ENCODE measurements at places on chromosomes 16 and 17.
A peak's percentile ranks its signal among the peaks of the same experiment; 100 is the strongest.

GRCh38 chr16:85052536-85052935, 24.9 kb downstream of the KIAA0513 start:
- DNase-seq: no peak

DNA sequence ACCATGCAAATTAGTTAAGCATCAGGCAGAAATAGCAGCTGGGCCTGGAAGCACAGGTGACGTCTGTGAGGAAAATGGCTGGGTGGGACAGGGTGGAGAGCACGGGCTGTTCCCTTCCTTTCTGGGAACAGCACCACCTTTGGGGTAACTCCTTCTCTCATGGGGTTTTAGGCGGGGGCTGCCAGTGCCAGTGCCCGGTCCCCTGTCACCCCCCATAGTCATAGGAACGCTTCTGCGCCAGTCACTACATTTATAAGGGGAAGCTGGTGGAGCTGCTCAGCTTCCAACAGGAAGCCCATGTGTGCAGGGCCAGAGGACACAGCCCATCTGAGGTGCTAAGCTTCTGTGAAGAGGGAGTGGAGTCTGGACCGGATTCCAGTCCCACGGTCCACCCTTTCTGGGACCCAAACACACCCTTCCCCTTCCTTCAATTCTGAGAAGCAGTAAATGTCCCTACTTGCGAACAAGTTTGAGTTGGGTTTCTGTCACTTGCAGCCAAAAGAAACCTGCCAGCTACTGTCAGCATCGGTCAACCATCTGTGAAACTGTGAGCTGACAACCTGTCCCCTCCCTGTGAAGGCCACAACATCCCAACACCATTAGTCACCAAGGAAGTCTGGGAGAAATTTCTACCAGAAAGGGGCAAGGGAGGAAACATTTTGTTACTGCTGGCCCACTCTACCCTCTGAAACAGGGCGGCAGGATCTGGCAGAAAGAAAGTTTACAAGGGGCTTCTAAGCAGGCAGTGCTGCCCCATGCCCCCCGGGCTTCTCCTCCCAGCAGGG, 86.0 kb upstream of the AMZ2 start:
- DNase-seq: no peak

DNA sequence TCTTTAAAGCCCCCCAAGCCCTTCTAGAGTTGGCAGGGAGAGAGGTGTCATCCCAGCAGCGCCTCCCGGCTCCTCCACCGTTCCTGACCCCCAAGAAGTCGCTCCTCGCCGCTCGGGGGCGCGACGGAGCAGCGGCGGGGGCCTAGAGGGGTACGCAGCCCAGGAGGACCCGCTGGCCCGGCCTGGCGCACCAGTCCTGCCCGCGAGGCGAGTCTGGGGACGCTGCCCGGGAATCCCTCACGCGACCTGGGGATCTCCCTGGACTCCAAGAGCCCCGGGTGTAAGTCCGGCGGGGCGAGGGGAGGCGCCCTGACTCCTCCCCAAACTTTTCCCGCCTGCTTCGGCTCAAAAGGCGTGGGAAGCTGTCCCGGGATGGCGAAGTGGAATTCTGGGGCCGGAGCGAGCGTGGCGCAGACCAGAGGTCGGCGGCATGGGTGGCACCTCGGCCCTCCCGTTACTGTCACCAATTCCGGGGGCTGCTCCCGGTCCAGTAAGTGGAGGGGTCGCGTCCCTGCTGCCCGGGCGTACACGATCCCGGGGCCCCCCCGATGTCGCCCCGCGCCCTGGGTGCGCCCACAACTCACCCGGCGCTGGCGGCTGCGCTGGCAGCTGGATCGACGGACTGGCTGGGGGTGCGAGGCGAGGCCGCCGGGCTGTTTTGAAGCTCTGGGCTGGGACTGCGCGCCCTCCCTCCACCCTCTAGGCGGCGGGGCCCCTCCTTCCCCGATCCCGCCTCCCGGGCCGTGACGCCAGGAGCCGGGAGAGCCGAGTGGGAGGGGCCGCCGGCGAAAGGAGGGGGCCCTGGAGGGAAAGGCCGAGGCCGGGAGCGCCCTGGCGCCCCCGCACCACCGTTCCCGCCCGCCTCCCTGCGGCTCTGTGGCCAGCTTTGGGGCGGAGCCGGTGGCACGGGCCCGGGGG, at the start of gene EMP2:
Gene EMP2 (minus strand): TSS at position 634 of the 918 bp plus-strand sequence. CDS start 32,981 bp downstream, outside the sequence.
- peak; percentile 89 for DNase-seq

- peak; percentile 36 for DNase-seq
These were observed 24.4 kb downstream of the DHRS7C start for GRCh38 chr17:9766970-9767369.

DNA sequence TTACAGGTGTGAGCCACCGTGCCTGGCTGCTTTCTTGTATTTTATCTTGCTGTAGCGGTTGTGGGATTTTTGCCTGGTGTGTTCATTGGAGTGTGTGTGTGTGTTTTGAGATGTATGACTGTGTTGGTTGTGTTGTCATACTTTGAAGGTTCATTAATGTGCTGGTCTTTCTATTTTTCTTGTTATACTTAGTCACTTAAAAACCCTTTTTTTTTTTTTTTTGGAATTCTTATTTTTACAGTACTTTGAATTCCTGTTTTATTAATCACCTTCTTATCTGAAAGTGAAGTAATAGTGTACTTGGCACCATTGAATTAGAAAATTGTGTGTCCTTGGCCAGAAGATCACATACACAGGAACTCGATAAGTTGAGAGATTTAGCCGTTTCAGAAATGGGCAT, 30.2 kb downstream of the TENT4B start:
- no peak for DNase-seq

DNA sequence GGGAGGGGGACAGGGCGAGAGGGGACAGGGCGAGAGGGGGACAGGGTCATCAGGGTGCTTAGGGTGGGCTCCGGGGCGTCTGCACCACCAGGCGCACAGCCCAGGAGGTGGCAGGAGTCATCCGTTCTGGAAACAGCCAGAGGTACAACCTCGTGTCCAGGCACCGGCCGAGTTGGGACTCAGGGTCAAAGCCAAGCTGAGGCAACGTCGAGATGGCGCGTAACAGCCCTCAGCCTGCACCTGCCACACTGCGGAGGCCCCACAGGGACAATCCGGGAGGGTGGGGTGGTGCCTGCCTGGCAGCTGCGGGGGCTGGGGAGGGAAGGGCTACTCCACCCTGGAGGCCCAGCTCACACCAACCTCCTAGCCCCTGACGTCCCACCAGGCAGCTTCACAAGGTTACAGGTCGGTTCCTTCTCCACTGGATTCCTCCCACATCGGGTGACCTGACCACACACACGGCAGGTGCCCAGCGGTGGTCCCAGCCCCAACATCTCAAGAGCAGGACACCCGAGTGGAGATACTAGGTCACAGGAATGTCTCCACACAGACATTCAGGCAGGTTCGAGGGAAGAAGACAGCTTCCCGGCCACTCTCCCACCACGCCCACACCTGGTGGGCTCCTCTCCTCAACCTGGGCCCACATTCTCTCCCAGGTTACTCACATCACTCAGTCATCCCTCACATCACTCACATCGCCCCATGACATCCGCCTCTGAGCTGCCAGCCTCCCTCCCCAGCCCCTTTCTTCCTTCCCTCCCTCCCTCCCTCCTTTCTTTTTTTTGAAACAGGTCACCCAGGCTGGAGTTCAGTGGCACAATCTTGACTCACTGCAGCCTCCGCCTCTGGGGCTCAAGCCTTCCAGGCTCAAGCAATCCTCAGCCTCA, 47.3 kb downstream of the RPH3AL start:
- DNase-seq: no peak

DNA sequence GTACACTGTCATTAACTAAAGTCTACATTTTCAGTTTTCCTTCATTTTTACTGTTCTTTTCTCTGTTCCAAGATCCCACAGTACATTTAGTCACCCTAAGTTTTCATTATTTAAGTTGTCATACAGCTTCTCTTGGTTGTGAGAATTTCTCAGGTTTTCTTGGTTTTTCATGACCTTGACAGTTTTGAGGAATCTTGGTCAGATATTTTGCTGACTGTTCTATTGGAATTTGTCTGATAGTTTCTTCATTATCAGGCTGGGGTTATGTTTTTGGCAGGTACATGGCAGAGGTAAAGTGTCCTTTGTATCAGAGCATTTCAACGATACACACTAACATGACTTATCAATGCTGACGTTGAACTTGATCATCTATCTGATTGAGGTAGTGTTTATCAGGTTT, 19.6 kb downstream of the MBTD1 start:
- no peak for DNase-seq

DNA sequence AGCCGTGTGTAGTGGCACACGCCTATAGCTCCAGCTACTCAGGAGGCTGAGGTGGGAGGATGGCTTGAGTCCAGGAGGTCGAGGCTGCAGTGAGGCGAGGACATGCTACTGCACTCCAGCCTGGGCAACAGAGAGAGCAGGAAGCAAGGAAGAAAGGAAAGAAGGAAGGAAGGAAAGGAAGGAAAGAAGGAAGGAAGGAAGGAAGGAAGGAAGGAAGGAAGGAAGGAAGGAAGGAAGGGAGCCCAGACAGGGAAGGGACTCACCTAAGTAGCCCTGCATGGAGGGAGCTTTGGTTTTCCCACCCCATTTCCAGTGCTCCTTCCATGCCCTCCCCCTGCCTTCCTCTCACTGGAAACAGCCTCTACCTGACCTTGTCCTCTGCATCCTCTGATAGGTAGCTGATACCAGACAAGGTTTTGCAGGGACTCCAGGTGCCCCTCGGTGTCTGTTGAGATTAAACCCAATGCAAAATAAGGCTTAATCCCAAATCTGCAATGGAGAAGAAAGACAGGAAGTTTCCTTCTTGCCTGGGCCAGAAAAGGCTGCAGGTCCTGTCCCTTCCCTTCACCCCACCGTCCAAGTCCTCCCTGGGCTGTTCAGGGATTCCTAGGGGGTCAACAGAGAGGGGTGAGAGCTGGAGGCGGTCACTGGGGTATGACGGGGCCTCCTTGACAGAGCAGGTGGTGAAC, 21.5 kb upstream of the CA4 start:
- DNase-seq: no peak

DNA sequence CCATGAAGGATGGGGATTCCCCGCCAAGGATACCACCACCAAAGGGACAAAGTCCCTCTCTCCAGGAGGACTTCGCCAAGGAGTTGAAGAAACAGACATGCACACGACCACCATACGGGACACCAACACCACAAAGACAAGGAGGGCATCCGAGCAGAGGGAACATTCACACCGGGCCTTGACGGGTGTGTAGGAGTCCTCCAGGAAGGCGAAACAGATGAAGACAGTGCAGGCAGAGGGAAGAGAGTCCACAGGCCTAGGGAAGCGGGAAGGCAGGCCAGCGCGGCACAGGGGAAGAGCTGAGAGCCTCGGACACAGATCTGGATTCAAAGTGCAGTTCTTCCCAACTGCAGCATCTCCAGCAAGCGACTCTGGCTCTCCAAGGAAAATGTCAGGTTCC, 10.8 kb downstream of the COTL1 start:
- DNase-seq: no peak

DNA sequence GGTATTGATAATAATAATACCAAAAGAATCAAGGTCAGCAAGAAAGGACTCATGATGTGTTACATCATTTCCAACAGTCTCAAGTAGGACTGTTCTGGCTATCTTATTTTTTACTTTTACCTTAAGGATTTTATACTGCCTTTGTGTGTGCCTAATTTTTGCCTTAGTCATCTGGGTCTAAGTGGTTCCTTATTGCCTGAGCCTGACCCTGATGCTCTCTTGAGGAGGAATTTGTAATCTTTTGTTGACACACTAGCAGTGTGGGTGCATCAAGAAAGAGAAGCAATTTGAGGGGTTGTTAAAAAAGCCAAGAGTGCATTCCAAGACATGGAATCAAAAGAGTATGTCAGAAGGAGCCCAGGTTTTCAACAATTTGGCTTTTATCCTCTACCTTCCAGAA, 59.3 kb downstream of the TMEM100 start:
- no peak for DNase-seq

- no peak for DNase-seq
These were observed 25.3 kb upstream of the TRPV3 start for GRCh38 chr17:3582915-3583314.

DNA sequence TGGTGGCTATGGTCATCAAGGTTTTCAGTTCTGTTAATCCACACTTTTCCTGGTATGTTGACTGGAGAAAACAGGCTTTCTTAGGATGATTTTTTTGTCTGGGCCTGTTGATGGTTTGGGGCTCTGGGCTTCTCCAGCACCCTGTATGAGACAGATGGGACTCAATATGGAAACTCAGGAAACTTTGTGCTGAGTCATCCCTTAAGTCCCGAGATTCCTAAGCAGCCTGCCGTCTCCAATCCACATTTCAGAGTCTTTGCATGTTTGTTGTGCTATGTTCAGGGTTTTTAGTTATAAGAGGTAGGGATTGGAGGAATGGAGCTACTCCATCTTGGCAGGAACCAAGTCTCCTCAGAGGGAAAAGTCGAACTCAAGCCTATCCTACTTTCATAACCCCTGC, 253.3 kb upstream of the FOXF1 start:
- DNase-seq: no peak

DNA sequence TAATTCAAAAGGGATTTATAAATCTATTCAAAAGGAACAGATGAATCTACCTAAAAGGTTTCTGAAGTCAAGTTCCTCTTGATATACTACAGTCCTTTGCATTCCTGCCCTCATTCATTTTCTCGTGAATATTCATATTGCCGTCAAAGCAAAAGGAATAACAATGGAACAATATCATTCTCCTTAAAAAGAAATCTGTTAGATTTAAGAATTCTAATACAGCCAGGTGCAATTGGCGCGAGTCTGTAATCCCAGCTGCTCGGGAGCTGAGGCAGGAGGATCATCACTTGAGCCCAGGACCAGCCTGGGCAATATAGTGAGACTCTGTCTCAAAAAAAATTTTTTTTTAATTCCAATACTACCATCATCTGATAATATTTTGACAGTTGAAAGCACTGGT, 130.3 kb downstream of the BRIP1 start:
- no peak for DNase-seq

- peak; percentile 100 for DNase-seq
These were observed at the start of gene CNOT1 for GRCh38 chr16:58629733-58630640. CNOT1 (minus strand) TSS chr16:58629826; CDS start chr16:58599337, 30,489 bp downstream.

DNA sequence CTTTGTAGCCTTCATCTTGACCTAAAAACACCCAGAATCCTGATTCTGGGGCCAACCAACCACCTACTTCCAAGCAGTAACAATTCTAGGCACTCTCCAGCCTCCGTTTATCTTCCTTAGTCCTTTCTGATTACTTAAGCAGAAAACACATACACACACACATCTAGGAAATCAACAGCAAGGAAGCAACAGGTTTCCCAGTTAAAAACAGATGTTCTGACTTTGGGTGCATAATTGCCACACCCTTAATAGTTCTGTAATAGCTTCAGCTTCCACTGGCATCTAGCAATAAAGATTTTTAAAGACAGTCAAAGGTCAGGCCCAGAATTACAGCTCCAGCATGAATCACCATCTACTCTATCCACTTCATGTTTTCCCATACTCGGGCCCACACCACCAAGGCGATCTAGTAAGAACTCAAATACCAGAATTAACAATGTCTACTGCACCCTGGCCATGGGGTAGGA, 2.6 kb downstream of the ARHGAP17 start:
- no peak for DNase-seq

- DNase-seq: no peak
These were observed 167.8 kb upstream of the ASIC2 start for GRCh38 chr17:33460781-33461450.

- DNase-seq: no peak
These were observed 225.1 kb downstream of the IRX3 start for GRCh38 chr16:54061454-54061853.

DNA sequence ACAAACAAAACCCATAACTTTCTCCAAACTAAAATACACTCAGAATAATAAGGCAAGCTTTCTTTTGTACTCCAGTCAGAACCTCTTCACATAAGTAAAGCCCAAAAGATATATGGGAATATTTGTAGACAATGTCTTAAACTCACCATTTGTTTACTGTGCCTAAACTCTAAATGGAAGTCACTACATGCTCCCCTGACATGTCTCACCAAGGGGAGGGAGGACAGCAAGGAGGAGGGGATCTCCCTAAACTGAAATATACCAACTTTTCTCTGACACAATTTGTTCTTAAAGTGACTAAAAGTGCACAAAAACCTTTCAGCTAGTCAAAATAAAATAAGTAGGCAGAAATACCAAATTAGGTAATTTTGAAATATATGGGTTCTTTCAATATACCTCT, 38.5 kb downstream of the GRB7 start:
- no peak for DNase-seq
